ENCODE measurements at places on chromosomes 3 and 15.

DNA sequence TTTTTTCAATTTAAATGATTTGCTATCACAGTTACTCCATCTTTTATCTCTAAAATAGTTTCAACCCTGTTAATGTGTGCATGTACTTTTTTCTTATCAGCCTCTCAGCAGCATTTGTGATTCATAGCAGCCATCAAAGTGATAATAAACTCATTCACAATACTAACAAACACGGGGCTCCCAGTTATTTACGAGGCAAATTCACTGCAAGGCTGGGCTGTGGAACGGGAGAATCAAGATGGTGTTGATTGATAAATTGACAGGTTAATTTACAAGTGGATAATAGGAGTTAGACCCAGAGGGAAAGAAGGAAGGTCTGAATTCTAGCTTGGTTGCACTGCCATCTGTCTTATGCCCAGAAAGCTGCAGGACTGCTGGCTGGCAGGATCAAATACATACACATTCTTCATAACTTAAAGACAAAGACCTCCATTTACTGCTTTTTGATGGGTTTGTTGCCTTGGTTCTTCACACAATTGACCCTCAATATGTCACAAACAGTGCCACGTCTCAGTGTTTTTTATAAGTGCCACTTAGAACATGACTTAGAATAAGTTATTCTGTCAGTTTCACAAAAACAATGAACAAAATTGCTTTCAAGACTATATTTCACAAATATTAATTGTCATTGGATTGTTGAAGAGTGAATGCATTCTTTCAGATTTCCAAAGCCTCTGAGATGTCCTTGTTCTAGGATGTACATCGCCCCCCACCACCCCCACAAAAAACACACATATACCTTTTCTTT, 562.8 kb downstream of the NR2F2 start:
- no peak for DNase-seq

- DNase-seq: no peak
Measured at GRCh38 chr3:8303466-8303865, 198.2 kb upstream of the LMCD1 start.

- no peak for DNase-seq
Measured at GRCh38 chr3:53863145-53863544, 16.8 kb downstream of the IL17RB start.

- no peak for DNase-seq
Measured at GRCh38 chr3:104612218-104612617, 754.5 kb upstream of the ALCAM start.

GRCh38 chr15:73882761-73883419, 9.5 kb downstream of the TBC1D21 start:
- DNase-seq: no peak

- DNase-seq: no peak
Measured at GRCh38 chr3:46440531-46441294, 24.0 kb downstream of the LTF start.

Measured in cortex of kidney (tissue), 1 donor.